Fibroblast of skin of right quadriceps (primary cell): ENCODE measurements at places on chromosomes 6 and 20.

DNA sequence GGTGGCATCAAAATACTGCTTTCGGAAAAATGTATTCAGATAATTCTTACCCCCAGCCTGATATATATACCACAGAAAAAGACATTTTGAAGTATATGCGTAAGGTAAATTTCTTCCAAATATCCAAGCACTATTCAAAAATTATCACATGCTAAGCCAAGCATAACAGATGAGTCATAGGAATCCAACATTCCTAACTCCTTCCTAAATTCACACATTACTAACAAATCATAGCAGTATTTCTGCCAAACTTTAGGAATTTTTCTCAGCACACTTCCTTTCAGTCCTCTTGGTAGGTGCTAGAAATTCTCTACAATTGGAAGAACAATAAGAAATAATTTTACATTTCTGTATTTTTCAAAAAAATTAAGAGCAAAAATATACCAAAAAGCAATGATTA lies 417.5 kb downstream of the EYS start:
- DNase-seq, result peak; percentile 5

- no peak for DNase-seq
Measured at GRCh38 chr6:47250302-47250701, 59.4 kb downstream of the TNFRSF21 start.

GRCh38 chr6:47502920-47503319 lies 25.3 kb downstream of the CD2AP start:
- DNase-seq, result no peak

- DNase-seq, result peak; percentile 84
Measured at GRCh38 chr20:12882832-12883506, 125.8 kb upstream of the SPTLC3 start.

DNA sequence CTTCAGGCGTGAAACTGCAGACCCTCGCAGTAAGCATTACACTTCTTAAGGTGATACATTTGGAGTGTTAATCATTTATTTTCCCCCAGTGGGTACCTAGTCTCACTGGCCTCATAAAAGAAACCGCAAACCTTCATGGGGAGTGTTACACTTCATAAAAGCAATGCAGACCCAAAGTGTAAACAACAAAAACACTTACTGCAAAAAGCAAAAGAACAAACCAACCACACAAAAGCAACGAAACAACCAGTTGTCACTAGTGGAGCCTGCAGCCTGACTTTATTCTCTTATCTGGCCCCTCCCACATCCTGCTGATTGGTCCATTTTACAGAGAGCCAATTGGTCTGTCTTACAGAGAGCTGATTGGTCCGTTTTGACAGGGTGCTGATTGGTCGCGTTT lies 23.8 kb downstream of the LY86 start:
- no peak for DNase-seq

GRCh38 chr6:164069350-164069990 lies 655.0 kb downstream of the QKI start:
- peak; percentile 20 for DNase-seq

GRCh38 chr20:42442716-42443115 lies 747.0 kb downstream of the PTPRT start:
- DNase-seq, result no peak

- DNase-seq, result no peak
Measured at GRCh38 chr6:6825193-6825784, 236.8 kb downstream of the LY86 start.

GRCh38 chr6:5677219-5678000 lies 329.3 kb downstream of the NRN1 start:
- peak; percentile 29 for DNase-seq

DNA sequence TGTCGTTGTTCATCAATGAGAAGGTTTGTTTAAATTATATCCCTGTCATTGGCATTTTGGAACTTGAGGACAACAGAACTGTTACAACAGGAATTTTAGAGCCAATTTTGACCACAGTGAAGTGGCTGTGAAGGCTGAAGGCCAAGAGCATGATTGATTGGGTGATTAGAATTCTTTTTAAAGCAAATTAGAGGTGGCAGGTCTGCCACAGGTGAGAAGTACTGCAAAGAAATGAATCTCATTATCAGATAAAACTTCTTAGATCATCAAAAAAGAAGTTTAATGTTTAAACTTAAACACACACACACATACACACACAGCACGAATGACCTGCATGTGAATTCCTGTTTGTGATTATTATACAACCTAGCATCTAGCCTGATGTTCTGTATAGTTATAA lies 32.4 kb downstream of the FARS2 start:
- no peak for DNase-seq

DNA sequence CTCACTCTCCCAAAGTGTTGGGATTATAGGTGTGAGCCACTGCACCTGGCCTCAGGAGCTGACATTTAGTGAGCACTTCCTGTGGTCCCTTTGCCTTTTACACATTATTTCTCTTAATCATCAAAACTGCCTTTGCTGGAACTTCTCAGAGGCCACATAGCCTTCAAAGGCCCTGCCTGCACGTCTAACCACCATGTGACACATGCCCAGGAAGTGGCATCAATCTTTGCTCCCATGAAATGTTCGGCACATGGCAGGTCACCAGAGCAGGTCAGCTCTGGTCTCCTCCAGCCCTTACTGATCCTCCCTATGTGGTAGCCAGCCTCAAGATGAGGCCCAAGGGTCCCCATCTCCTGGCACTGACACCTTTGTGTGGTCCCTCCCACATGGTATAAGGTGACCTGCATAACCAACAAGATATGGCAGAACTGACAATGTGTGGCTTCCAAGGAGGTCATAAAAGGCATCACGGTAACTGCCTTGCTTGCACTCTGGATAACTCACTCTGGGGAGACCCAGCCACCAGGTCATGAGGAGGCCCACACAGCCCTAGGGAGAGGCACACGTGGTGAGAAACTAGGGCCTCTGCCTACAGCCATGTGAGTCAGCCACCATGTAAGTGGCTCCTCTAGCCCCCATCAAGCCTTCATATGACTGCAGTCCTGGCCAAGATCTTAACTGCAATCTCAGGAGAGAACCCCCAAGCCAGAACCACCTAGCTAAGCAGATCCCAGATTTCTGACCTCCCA lies 28.8 kb upstream of the HMGA1 start:
- no peak for DNase-seq

DNA sequence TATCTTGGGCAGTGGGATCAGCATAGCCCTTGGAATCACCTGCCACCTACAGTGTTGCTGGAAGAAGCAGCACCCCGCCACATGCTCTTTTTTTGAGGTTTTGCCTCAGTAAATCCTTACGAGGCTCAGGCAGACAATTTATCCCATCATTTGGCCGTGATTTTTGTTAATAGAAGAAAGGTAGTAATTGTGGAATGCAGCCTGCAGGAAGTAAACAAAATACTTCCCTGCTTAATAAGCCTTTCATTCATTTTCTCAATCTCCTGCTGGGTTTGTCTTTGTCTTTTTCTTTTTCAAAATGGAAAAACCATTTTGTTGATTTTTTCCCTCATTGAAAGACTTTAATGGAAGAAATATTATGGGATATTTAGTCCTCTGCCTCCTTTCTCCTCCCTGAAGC lies 93.7 kb upstream of the CD83 start:
- no peak for DNase-seq

- DNase-seq, result peak; percentile 76
Measured at GRCh38 chr6:22409486-22409885, 112.7 kb upstream of the PRL start.

DNA sequence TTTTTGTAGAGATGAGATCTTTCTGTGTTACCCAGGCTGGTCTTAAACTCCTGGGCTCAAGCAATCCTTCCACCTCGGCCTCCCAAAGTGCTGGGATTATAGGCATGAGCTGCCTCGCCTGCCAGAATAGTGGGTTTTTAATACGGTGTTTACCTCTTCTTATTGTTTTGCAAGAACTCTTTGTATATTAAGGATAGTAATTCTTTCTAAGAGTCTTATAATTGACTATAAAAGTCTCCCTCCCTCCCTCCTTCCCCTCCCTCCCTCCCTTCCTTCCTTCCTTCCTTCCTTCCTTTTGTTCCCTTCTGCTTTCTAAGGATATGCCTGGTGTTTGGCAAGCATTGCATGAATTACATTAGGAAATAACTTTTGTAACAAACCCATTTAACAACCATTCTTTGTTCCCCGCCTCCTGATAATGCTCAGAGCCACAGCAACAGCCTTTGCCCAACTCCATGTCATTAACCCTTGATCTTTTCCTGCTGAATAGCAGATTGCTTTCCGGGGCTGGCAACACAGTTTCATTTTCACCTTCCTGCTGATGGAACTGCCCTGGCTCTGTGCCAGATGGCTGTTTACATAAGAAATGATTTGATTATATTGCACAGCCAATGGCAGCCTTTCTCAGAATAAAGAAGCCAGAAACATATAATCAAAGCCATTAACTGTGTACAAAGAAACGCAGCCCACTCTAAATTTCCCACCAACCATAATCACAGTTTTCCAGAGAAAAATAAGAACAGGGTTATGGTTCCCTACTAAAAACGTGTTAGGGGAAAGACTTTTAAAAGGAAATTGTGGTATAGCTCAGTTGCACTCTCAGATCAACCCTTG lies 143.7 kb upstream of the PTPN1 start:
- peak; percentile 47 for DNase-seq

DNA sequence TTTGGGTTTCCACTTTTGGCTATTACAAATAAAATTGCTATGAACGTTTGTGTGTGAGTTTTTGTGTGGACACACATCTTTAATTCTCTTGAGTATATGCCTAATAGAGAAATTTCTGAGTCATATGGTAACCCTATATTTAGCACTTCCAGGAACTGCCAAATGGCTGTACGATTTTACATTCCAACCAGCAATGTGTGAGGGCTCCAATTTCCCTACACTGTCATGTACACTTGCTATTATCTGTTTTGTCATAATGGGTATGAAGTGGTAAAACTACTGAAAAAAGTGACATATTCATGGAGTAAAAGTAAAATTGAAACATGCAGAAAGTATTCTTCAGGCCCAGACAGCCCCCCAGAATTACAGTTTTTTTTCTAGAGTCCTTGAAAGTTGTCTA lies 59.6 kb upstream of the ESR1 start:
- DNase-seq, result no peak

DNA sequence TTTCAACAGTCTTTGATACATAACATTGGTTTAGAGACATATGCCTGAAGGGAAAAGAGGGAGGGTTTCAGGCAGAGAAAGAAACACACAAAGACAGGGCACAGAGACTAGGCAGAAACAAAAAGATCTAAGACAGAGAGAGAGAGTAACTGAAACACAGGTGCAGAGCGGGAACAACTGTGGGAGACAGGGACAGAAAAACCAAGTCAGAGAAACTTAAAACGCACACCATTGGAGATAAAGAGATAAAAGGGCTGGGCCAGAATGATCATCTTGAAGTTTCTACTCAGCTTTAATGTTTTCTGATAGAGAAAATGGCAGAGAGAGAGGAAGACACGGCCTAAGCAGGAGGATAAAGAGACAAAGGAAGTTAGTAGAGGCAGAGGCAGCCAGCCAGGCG lies 11.8 kb downstream of the UNC5CL start:
- no peak for DNase-seq

DNA sequence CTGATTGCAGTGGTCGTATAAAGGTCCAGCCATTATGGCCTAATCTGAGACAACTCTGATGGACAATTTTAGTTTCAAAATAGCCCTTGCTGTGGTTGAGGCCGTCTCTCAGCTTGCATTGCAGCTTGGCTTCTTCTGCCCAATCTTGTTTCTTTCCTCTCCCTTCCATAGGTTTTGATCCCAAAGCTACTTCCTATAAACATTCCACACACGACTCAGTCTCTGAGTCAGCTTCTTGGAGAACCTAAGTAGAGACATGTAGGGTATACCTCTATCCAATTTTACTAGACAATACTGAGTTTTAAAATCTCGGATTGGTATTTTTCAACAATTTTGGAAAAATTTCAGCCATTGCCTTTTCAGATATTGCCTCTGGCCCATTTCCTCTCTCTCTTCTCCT lies 13.4 kb downstream of the IYD start:
- peak; percentile 65 for DNase-seq

- DNase-seq, result peak; percentile 52
Measured at GRCh38 chr6:131116755-131117360, 18.4 kb upstream of the AKAP7 start.

DNA sequence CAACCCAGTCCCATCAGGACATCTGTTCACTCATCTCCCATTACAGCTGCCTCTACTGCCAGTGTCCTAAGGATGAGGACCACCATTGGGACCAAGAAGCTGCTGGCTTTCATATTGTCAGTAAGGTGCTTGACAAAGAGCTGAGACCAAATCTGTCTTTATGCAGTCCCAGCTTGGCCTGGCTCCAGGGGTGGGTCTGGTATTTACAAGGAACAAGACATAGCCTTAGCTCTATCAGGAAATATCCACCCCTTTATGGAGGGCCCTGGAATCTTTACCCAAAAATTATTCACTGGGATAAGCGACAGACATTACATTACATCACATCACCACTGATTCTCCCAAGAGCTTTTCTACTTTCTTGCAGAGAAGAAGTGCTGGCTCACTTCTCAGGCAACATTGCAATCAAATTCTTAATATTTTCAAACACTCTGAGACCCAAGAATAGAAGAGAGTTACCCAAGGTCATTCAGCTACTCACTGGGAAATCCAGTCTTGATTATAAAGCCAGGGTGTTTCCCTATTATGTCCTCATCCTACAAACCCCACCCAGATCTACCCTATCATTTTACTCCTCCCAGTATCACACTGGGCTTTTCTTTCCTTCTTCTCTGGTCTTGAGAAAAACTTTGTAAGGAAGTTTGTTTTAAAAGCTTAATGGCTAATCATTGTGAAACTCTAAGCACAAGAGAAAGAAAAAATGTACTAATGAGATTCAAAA lies 11.5 kb upstream of the PI3 start:
- no peak for DNase-seq
